ENCODE measurements at places on chromosomes 11 and 22.
A peak's percentile ranks its signal among the peaks of the same experiment; 100 is the strongest.

DNA sequence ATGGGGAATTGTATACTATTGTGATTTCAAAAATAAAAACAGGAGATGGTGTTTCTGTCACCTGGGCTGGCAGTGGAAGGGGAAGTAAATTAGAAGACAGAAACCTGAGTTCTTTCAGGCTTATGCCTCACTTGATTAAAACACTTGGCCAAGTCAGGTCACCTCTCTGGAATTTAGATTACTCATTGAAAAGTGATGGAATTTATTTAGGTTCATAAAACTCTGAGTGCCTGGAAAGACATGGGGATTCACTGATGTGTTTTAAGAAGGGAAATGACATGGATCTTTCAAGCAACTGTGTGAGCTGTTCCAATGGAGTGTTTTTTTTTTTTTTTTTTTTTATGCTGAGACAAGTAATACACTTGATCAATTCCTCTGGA is 400.1 kb downstream of the TMEM135 start:
- no peak for DNase-seq

- DNase-seq: no peak
Observed at GRCh38 chr22:50178871-50179869, 6.5 kb upstream of the TRABD start.

DNA sequence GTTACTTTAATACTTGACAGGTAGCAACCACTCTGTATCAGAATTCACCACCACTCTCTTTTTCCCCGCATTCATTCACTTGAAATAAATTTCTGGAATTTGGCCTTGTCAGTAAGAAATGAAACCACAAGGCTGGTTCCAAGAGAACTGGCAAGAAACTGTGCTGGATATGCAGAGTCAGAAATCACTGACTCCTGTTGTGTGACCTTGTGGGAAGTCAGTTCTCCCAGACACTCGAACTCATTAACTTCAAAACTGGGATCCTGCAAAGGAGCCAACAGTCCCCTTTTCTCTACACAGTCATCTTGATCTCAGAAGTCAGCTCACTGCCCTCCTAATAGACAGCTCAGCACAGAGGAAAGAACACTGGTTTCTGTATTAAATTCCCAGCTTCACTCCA is 142.7 kb downstream of the LRRC4C start:
- DNase-seq: no peak

- DNase-seq: peak; percentile 83
Observed at GRCh38 chr22:23431337-23432072, 148.6 kb downstream of the IGLL1 start.

DNA sequence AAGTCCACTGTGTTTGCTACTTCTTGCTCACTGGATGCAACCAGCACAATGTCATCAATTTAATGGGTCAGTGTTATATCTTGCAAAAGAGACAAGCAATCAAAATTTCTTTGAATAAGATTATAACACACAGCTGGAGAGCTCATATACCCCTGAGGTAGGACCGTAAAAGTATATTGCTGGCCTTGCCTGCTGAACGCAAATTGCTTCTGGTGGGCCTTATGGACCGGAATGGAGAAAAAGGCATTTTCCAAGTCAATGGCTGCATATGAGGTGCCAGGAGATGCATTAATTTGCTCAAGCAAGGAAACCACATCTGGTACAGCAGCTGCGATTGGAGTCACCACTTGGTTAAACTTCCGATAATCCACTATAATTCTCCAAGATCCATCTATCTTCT is 119.1 kb downstream of the ZNF280B start:
- no peak for DNase-seq

GRCh38 chr11:128458321-128458720 is 129.0 kb downstream of the ETS1 start:
- no peak for DNase-seq

DNA sequence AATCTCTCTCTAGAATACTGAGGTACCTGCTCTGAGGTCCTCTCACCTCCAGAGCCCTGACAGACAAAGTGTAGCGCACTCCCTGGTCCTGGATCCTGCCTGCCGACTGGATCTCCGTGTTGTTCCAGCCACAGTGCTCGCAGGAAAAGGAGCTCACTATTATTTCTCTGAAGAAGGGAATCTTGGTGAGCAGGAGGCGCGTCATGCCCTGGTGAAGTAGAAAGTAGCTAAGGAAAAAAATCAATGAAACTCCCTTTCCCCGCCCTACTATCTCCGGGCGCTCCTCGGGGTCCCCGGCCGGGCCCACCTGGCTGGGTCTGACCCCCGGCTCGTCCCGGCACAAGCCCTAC is 412 bp downstream of the ZPR1 start:
- no peak for DNase-seq

DNA sequence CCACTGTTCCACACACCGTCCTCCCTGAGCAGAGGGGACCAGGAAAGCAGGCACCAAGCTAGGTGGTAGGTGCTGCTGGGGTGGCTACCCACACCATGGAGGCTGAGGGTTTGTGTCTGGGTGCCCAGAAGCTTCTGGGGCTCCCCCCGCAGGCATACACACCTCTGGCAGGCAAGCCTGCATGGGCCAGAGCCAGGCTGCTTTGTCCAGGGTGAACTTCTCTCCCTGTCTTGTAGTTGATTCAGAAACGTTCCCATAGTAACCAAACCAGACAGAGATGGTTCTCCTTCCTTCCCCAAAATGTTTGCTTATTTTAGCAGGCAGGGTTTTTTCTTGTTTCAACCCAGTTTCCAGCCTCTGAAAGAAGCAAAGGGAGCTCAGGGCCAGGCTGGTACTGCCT is 40.9 kb upstream of the SUSD2 start:
- DNase-seq: no peak

DNA sequence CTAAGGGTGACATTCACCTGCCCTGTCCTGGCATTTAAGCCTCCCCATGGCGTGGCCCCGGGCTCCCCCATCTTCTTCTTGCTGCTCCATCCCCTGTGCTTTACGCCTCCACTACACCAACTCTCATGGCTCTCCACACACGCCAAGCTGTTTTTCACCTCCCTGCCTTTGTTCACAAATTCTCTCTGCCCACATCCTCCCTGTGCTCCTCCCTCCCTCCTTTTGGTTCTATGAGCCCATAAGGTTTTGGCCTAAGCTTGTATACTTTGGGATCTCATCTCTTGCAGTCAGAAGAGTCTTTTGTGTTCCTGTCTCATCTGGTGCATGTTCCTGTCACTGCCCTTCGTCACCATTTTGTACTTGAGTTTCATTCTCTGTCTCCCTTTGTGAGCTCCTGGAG is 4.6 kb upstream of the DNAL4 start:
- no peak for DNase-seq

GRCh38 chr11:65524741-65525545 is at the start of gene SCYL1:
Gene SCYL1 (plus strand): TSS chr11:65525083. CDS start chr11:65525154, 71 bp downstream.
- DNase-seq: peak; percentile 67

DNA sequence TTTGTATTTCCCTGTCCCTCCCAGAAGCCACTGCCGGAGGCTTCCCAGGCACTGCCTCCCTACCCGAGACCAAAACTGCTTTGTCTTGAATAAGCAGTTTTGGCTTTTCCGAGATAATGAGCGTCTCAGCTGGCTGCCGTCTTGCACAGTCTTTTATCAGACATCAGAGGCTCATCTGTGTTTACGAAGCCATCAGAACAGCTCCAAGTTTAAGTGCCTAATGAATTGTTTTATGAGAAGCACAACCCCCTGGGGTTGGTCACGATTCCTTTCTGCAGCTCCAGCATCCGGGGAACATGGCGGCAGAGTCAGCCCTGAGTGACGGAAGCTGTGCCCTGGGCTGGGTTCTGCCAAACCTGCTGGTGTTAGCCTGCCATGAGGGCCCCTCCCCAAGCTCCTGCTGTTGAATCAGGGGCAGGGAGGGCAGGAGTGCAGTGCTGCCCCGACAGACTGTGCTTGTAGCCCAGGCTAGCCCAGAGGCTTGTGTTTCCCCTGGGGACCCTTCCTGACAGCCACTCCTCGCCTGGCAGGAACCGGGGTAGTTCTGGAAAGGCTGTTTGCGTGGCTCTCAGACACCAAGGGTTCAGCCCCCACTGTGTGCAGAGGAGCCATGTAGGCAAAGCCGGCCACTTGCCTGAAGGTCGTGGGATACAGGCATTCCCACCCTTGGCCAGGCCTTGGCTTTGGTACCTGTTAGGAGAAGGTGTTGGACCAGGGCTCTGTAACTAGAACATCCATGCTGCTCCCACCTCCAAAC is 96.1 kb downstream of the MORC2 start:
- DNase-seq: no peak

GRCh38 chr11:15707971-15708370 is 593.2 kb downstream of the INSC start:
- DNase-seq: peak; percentile 16

GRCh38 chr11:18374956-18375355 is 19.4 kb upstream of the LDHA start:
- no peak for DNase-seq

- DNase-seq: no peak
Observed at GRCh38 chr22:35605369-35605680, 11.8 kb downstream of the MB start.

- no peak for DNase-seq
Observed at GRCh38 chr11:27995083-27995482, 112.9 kb downstream of the KIF18A start.

DNA sequence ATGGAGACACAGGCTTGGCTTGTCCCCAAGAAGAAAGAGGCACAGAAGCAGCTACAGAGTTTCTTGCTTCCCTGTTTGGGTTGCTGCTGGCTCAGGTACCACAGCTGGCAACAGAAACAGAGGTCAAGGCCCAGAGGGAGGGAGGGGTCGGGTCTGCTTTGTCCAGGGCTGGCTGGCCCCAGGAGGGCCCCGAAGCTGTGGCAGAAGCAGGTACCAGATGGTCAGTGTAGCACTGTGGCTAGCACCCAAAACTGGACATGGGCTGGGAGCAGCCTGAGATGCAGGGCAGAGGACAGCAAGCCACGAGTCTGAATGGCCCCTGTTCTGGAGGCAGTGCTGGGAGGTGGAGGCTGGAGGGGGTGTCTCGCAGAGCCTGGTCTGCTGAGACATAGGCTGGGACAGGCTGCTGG is 52.3 kb upstream of the CCDC188 start:
- DNase-seq: no peak

GRCh38 chr11:117621226-117621625 is 175.8 kb downstream of the DSCAML1 start:
- no peak for DNase-seq

- no peak for DNase-seq
Observed at GRCh38 chr22:33737662-33738061, 182.6 kb downstream of the LARGE1 start.

DNA sequence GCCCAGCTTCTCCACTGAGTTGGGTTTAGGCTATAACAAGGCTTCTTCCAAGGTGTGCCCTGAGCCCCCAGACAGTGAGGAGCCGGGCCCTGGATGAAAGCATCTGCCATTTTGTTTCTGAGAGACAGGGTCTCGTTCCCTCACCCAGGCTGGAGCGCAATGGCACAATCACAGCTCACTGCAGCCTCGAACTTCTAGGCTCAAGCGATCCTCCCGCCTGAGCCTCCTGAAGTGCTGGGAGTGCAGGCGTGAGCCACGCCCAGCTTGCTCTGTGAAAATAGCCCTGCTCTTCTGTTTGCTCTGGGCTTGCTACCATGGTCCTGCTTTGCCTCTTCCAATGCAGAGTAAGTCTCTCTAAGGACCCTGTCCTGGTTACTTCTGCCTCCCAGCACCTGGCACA is 6.7 kb downstream of the DENND6B start:
- no peak for DNase-seq

DNA sequence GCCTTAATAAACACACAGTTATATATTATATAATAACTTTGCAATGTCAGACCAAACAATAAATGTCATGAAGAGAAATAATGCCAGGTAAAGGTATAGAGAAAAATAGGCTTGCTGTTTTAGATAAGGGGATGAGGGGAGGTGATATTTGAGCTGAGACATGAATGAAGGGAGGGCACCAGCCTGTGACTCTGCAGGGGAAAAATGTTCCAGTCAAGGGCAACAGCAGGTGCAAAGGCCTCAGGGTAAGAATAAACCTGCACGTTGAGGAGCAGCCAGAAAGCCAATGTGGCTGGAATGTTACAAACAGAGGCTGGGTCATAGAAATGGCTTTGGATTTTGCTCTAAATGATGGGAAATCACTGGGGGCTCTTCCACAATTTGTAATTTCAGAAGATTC is 519.6 kb downstream of the SOX6 start:
- DNase-seq: peak; percentile 1

GRCh38 chr11:33747979-33748378 is 11.8 kb upstream of the CD59 start:
- no peak for DNase-seq

- no peak for DNase-seq
Observed at GRCh38 chr11:95364324-95365295, 133.6 kb upstream of the SESN3 start.

- no peak for DNase-seq
Observed at GRCh38 chr22:44014241-44014640, 9.9 kb upstream of the PARVB start.

- DNase-seq: no peak
Observed at GRCh38 chr11:61619471-61620226, 38.8 kb upstream of the SYT7 start.

DNA sequence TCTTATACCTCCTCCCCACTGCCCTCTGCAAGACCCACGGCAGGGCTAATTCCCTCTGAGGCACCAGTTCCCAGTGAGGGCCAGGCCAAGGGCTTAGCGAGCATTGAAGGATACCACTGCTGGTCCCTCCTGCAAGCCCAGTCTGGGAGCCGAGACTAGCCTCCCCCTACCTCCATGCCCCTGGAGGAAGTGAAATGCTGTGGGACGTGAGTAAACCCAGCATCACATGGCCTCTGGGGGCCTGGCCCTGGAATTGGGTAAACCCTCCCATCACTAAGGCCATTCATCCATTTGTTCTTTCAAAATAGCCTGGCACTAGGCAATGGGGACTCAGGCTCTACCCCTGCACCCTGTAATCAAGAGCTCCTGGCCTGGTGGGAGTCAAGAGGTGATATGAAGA is 24.7 kb downstream of the ARAP1 start:
- no peak for DNase-seq

GRCh38 chr11:11836676-11837231 is 5.0 kb upstream of the USP47 start:
- DNase-seq: no peak

DNA sequence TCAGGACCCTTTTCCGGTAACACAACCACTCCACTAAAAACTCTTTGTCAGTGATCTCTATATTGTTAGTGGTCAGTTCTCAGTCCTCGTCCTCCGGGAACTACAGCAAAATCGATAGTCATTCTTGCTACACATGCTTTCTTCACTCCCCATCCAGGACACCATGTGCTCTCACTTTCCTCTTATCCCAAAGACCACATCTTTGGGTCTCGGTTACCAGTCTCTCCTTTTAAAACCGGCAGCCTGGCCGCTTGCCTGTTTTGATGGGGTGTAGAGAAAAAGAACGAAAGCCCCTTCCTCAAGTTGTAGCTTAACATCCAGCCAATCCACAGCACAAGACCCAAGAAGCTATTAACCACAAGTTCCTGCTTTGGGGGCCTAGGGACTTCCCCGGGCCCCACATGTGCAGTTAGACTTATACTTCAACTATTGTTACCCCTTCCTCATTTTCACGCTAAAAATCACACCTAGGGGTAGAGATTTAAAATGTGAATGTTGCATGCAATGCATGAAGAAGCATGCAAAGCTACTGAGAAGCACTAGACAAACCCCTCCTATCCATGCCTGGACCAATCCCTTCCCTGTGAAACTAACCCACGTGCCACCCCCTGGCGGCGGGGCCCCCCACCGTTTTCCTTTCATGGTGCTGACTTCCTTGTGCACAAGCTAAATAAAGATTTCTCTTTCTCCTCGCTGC is 1.5 kb upstream of the TOLLIP start:
- DNase-seq: no peak

All from NCI-H510A treated with DMSO at 0.1 percent for 48 hours (cell line).